ENCODE measurements at places on chromosomes 6 and 20.

DNA sequence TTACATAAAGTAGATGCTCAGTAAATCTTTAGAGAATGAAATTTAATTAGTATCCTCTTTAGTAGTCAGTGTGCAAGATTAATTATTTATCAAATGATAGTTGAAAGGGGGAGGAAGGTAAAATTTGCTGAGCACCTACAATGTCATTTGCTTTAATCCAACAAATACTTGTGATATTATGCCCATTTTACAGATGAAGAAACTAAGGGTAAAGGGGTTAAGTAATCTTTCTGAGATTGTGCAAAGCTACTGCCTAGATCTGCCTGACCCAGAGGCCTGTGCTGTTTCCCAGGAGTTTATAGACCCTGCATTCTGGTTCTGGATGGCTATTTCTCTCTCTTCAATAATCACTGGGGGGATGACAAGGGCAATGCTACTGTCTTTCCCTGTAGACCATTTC is 58.3 kb upstream of the BACH2 start:
- no peak for DNase-seq

DNA sequence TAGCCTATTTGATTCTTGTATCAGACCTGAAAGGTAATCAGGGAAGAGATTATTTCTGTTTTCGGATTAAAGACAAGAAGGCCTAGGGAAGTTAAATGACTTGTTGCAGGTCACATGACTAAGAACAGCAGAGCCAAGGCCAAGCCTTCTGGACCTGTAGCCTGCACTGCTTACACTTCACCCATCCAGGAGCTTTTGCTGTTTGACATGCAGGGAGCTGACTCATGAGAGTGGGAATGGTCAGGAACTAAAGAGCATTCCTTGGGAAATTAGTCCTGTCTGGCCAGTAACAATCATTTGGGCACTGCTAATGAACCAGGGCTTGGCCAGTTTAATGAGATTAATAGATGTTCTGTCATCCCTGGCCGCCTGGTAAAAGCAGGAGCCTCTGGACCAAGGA is 46.8 kb downstream of the EIF2S2 start:
- DNase-seq, result no peak

DNA sequence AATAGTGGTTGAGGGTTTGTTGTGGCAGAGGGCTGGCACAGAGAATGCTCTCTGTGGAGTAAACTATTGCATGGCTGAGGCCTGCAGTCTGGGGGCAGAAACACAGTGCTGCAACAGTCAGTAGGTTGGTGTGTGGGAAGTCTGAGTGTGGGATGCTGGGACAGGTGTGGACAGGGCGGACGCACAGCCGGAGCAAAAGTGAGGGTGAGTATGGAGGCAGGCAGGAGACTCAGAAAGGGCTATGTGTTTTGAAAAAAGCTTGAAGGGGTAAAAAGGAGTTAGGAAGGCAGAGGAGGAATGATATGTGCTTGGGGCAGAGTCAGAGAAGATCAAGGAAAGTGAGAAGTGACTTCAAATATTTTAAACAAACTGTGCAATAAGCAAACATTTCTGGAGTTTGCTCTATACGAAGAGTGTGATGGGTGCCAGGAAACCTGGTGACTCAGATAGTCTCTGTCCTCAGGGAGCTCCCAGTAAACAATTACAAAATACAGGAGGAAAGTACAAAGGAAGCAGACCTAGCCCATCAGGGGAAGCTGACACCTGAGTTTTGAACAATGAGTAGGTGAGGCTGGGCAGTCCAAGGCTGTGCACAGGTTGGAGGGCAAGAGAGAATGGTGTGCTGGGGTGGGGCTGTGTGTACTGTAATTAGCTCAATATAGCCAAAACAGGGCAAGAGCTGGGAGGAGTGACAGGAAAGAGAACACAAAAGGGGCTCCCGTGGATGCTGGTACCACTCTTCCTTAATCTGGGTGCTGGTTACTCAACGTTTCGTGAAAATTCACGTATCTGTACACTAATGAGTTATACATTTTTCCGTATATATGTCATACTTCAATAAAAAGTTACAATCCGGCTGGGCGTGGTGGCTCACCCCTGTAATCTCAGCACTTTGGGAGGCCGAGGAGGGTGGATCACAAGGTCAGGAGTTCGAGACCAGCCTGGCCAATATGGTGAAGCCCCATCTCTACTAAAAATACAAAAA is 55.2 kb downstream of the PIGU start:
- no peak for DNase-seq

- no peak for DNase-seq
These were observed 9.5 kb upstream of the IGF2R start for GRCh38 chr6:159959165-159959975.

Data from SK-N-DZ (cell line).